Activated T-cell treated with anti-CD3 and anti-CD28 coated beads for 1 hour (primary cell): ENCODE measurements at places on chromosomes 6 and 20.

DNA sequence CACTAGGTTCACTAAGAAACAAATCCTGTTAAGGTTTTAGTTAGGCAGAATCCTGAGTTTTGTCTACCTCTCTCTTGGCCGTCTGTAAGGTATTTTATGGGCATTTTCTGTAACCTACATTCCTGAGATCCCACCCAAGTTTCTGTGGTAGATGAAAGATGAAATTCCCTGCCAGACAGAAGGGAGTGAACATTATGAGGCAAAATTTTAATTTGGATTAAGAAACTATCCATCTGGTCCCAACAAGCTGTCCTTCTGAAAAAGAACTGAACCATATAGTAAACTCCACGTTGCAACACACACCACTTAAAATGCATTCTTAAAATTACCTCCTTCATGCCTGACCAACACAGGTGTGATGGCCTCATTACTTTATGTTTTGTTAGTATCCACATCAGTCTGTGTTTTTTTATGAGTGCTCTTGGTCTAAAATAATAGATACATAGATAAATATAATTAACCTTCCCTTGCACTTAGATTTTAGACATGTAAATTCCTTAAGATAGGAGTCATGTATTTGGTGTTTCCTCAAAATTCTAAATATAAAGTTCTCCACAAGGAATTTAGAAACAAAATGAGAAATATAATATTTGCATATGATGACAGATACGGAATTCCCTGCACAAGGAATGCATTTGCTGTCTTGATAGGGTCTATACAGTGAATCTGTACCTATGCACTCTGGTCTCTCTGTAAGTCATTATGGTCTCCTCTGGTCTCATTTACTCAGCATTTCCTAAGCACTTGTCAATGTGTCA is 86.5 kb downstream of the CHD6 start:
- DNase-seq, result no peak

DNA sequence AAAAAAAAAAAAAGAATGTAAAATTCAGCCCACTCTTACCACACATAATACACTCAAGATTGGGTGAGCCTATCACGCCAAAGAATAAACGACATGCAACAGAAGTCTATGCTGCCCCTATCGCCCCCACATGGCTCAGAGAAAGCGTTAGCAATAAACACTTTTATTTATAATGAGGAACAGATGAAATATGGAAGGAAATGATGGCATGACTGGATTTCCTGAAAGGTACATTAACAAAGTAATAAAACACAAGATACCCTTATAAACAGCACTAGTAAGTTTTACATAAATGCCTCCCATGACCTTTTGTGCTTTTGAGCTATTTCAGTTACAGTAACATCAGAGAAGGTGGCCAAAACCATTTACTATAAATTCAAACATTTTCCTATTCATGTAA is 71.4 kb upstream of the SCAF8 start:
- no peak for DNase-seq

DNA sequence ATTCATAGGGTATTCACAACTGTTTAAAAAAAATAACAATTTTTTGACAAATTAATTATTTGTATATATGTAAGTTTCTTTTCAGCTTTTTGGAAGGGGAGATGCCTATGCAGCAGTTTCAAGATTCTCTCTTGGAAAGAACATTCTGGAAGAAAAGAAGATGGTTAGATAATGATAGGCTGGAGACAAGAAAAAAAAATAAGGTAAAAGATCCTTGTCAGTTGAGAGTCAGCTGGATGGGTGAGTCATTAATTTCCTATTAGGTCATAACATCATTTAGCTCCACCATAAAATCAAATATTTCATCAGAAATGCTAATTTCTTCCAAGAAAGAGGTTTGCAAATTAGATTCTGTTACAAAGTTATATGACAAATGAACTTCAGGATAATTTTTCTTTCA is 880.4 kb downstream of the EPHA7 start:
- DNase-seq, result no peak

DNA sequence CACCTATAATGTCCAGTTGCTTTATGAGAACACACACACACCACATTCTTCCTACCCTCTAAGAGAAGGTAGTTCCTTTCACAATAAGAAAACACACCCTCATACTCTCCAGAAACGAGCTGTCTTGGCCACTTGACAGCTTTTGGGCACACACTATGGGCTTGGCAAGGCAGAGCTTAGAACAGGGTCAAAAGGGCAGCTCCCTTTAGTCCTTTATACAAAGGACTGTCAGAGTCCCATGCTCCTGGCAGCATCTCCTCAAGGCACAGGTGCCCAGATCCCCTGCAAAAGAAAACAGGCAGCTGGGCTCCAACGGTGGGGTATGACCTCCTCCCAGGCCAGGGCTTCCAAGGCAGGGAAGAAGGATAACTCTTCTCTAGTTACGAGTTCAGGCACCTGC is 4.9 kb upstream of the LYRM2 start:
- no peak for DNase-seq

DNA sequence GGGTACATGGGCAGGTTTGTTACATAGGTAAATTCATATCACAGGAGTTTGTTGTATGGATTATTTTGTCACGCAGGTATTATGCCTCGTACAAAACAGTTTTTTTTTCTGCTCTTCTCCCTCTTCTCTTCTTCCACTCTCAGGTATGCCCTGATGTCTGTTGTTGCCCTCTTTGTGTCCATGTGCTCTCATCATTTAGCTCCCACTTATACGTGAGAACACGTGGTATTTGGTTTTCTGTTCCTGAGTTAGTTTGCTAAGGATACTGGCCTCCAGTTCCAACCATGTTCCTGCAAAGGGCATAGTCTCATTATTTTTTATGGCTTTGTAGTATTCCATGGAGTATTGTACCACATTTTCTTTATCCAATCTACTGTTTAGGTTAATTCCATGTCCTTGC is 65.7 kb downstream of the UNC5CL start:
- no peak for DNase-seq

GRCh38 chr6:93412452-93412851 is 6.9 kb downstream of the EPHA7 start:
- DNase-seq, result no peak

DNA sequence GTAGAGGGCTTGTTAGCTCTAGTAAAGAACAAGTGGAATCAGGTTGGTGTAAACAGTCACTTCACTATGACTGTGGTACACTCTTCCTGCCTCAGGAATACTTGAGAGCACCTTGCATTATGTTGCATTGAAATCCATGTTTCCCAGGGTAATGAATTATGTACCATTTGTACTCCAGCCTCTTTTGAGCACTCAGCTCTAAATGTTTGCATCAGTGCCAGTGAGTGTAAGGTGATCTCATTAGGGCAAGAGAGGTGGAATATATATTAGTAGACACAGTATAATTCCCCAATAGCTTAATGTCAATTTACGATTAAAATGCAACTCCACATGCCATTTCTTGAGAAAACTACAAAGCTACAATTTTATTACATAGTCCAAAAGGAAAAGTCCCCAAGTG is 319.6 kb upstream of the POU3F2 start:
- DNase-seq, result no peak

DNA sequence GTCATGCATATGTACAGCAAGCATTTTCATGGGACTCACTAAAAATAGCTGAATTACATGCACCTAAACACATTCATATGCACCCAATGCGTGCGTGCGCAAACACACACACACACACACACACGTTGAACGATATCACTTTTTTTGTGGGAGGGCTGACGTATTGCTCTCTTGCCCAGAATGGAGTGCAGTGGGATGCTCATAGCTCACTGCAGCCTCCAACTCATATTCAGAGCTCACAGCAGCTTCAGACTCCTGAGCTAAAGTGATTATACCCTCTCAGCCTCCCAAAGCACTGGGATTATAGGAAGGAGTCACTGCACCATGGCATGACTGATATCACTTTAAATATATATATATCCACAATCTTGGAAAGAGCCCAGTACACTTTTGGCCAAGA is 620.4 kb upstream of the MANEA start:
- DNase-seq, result no peak

DNA sequence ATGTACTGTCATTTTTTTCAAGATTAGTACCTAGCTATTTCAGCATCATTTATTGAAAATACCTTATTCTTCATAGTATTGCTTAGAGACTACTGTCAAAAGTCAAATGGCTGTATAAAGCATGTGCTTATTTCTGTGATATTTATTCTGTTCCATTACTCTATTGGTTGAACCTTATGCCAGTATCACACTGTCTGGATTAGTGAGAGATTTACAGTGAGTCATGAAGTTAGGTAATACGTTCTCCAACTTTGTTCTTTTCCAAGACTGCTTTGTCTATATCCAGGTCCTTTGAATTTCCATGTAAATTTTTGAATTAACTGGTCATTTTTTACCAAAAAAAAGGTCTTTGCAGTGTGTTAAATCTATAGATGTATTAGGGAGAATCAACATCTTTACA is 18.6 kb upstream of the RNF217 start:
- no peak for DNase-seq

- no peak for DNase-seq
These were observed 6.7 kb upstream of the RBM38 start for GRCh38 chr20:57384486-57384885.

GRCh38 chr6:127022302-127022701 is 96.2 kb upstream of the RSPO3 start:
- no peak for DNase-seq

- DNase-seq, result no peak
These were observed 16.6 kb upstream of the IRF4 start for GRCh38 chr6:374956-375355.

DNA sequence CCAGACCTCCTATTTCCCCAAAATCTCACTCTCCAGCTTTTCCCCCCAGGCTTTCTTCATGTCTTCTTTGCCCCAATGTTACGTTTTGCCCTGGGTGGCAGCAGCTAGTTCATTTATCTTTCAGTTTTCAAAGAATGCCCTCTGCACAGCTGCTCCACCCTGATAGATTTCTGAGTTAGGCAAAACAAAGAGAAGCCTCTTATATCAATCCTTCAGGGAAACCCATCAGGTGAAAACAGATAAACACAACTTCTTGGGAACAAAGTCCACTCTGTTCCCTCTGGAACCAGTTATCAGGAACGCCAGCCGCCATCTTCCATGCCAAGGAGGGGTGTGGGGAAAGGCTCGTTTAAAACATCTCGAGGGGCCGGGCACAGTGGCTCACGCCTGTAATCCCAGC is 34.0 kb downstream of the ZBTB9 start:
- no peak for DNase-seq

DNA sequence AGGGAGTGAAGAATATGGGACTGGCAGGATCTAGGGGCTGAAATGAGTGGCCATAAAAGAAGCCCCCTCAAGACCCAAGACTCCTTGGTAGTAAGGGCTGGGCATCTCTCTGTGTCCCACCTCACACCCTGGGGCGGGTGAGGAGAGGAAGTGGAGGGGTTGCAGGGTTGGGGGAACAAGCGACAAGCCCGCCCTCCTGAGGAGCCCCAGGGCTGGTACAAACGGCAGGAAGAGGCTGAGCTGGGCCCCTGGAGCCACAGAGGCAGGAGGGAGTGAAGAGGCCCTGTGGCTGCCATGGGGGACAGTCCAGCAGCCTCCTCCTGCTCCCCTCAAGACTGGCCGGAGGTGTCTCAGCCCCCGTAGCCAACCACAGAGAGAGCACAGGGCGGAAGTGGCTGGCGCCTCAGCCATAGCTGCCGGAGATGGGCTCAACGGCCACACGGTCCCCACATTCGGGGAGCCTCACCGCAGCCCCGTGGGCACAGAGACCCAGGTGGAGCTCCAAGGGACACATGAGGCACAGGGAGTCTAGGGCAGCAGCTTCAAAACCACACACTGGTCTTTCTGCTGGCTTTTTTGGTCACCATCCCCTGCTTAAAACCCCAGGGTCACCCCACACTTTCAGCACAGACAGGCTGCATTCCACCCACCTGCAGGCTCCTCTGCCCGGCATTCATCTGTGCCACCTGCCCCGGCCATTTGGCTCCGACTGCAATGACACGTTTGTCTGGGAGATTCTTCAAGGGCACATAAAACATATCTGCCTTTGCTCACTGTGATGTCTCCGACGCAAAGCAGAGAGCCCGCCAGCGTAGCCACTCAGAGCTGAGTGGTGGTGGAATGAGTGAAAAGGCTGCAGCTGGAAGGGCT is 524 bp downstream of the C20orf203 start:
- no peak for DNase-seq
